ENCODE measurements at places on chromosomes 5 and 9.

- DNase-seq, result no peak
These were observed 27.2 kb downstream of the DNAI1 start for GRCh38 chr9:34485822-34486221.

GRCh38 chr9:98923451-98924123, 20.1 kb upstream of the COL15A1 start:
- no peak for DNase-seq

GRCh38 chr5:40614923-40615585, 64.7 kb upstream of the PTGER4 start:
- DNase-seq, result no peak

- no peak for DNase-seq
These were observed 115.9 kb downstream of the PIK3R1 start for GRCh38 chr5:68331192-68332079.

DNA sequence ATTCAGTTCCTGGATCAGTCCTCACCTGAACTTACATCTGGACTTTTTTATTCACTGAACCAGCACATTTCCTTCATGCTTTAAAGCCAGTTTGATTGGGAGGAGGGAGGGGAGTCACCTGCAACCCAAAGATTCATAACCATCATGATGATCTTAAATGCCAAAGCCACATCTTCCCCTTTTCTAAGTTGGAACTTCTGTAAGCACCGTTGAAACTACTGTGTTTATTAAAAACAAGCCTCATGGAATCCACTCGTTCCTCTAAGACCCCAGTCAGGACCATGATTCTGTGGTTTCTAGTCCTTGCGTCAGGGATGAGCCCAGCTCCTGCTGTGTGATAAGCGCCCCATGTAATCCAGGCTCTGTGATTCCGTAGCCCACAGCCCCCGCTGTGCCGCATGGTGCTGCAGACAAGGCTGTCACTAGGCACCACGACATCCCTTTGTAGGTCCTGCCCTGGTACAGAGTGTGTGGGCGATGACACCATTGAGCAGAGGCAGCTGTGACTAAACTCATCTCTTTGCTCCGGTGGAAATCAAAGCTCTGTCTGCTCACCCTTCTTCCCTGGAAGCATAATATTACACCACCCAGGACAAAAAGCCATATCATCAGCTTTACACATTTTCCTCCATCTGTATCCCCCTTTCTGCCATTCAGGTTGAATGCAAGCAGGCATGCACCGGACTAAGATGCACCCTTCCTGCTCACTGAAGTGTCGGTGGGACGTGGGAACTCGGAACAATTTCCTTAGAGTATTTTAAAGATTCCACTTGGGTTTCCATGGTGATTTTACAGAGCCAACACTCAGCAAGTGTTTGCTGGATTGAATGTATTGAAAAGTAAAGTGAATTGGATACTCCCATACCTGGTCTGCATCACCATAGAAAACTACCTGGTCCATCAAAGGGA, 132.0 kb upstream of the FSTL4 start:
- no peak for DNase-seq

GRCh38 chr9:91158286-91158685, 203.4 kb downstream of the AUH start:
- DNase-seq, result no peak

GRCh38 chr5:30880514-30880913, 313.0 kb upstream of the CDH6 start:
- no peak for DNase-seq
